CD8-positive, alpha-beta memory T cell (primary cell): ENCODE measurements at places on chromosomes 6 and 20. TPM values are rescaled to one million over a fixed set of nuclear protein-coding genes. Genes with fewer than 3 reads are reported as not detected.
A peak's percentile ranks its signal among the peaks of the same experiment; 100 is the strongest.

Gene GABRR2
- polyA plus RNA-seq = 0.16 TPM

Gene PSORS1C2
- not detected for polyA plus RNA-seq

DNA sequence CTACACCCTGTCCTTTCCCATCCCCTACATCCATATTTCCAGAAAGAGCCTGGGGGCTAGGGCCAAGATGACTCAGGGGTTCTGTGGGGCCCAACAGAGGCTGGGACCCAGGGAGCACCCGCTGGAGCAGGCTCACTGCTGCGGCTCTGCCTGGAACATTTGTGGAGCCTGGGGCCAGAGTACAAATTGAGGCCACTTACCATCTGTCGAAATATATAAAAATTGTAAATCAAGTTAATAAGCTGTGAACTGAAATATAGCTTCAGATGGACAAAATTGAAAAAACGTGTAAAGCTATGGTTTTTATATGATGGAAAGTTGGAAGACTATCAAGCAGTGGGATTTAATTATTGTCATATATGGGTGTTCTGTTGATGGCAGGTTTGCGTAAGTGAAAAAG, 82.9 kb upstream of the ATXN1 start:
- H3K36me3 ChIP-seq = no peaks in the 10 kb centered on the region
- H3K27ac ChIP-seq = no peak overlapping the region
- H3K4me1 ChIP-seq = no peaks in the 10 kb centered on the region
- no peaks in the 10 kb centered on the region for H3K27me3 ChIP-seq
- no peak overlapping the region for H3K4me3 ChIP-seq

GRCh38 chr6:119156757-119157505, 78.5 kb upstream of the FAM184A start:
- H3K36me3 ChIP-seq = no peaks in the 10 kb centered on the region
- no peak overlapping the region for H3K27ac ChIP-seq
- H3K27me3 ChIP-seq = no peaks in the 10 kb centered on the region
- no peak for DNase-seq
- no peak overlapping the region for H3K4me3 ChIP-seq
- no peaks in the 10 kb centered on the region for H3K4me1 ChIP-seq

DNA sequence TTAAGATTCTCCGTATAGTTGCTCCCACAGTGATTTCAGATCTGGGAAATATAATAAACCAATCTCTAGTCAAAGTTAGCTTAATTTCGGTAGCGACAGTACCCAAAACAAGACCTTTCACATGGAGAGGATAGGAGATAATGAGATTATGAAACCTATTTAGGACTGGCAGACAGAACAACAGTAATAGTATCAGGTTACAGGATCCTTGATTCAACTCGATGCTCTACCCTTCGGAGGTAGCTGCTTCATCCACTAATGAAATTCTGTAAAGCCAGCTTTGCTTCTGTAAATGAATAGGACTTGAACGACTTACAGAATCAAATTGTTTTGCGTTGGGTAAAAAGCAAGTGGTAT, 534 bp upstream of the AKIRIN2 start:
- H3K4me3 ChIP-seq = peak overlapping the region; percentile 82
- H3K36me3 ChIP-seq = no peaks in the 10 kb centered on the region
- H3K27me3 ChIP-seq = no peaks in the 10 kb centered on the region
- H3K4me1 ChIP-seq = peaks cover 5% of the 10 kb centered on the region
- H3K27ac ChIP-seq = peak overlapping the region; percentile 91

- peaks cover 40% of the 10 kb centered on the region for H3K4me1 ChIP-seq
- peak; percentile 46 for DNase-seq
- no peaks in the 10 kb centered on the region for H3K27me3 ChIP-seq
- H3K36me3 ChIP-seq = peaks cover 15% of the 10 kb centered on the region
These were observed 1.0 kb upstream of the YTHDF1 start for GRCh38 chr20:63216849-63217471.

DNA sequence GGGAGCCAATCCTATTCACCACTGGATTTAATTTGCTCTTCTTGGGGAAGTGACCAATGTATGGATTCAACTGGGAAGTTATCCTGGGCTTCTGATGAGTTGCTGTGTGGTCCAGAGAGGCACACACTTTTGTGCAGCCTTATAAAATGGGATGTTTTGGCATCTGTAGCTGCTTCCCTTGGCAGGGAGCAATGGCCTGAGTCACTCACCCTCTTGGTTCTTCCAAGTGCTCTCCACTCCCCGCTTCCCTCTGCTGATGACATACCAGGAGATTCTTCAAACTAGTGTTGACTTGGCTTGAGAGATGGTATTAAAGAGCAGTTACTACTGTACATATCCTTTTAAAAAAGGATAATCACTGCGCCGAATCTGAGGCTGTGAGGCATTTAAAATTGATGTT, 105.8 kb downstream of the JARID2 start:
- no peaks in the 10 kb centered on the region for H3K36me3 ChIP-seq
- H3K27ac ChIP-seq = no peak overlapping the region
- H3K4me1 ChIP-seq = peaks cover 37% of the 10 kb centered on the region
- no peaks in the 10 kb centered on the region for H3K27me3 ChIP-seq
- no peak for DNase-seq

DNA sequence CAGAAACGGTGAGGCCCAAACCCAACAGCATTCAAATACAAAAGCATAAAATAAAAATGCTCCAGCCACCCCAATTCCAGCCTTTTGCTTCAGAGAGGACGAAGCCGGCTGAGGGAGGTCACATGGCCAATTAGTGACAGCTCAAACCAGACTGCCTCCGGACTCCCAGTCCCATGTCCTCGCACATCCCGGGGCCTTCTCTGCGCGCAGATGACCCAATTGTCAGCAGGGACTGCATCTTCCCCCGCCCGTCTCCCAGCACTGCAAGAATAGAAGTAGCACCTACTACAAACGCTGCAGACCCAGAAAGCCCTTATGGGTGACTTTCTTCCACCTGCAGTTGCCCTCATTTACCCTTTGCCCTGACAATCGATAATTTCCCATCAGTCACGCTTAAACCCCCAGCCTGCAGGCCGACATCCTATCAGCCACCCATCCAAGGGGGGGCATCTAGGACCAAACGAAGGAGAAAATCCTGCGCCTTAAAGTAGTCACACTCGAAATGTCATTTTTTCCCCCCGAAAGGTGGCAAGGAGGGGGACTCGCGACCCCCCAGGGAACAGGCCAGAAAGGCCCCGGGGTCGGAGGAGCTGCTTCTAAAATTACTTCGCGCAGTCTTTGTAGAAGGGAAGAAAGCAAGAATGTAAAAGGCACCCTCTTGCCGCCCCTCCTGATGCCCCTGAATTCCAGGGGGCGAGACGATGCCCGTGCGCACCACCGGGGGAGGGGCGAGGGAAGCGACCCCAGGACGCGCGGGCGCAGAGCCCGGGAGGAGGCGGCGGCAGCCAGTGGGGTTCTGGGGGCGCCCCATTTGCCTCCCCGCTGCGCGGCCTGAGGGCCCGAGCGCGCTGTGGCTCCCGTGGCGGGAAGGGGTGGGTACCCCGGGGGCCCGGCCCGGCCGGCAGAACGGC, 792 bp downstream of the SLC23A2 start:
- H3K36me3 ChIP-seq = no peaks in the 10 kb centered on the region
- H3K4me1 ChIP-seq = peaks cover 17% of the 10 kb centered on the region
- H3K4me3 ChIP-seq = peak overlapping the region; percentile 89
- no peak for DNase-seq

DNA sequence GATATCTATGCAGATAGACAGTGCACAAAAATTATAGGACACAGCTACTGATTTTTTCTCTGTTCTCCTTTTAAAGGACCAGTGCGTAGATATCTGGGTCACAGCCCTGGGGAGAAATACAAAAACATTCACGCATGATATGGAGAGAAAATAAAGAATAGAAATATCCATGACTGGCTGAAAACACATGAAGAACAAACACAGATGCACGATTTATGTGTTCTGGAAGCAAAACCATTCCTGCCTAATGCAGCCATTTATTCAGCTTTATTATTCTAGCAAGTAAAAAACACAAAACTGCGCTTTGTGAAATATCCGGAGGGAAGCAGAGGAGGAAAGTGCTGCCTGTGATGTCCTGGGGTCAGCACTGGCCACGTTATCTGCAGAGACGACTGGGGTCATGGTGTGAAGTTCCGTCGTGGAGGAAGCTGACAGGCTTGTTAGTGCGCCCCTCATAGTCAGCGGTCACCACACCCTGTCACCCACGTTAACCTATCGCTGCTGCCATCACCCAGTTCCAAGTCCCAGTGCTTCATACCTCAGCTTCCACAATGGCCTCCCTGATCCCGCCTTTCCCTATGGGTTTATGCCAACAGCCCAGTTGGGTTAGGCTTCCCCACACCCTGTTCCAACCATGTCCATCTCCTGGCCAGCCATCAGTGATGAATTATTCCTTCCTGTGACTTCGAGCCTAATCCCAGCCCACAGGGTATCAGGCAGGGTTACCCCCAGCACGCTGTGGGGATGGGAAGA, 86.6 kb upstream of the RPS6KA2 start:
- H3K27ac ChIP-seq = no peak overlapping the region
- no peaks in the 10 kb centered on the region for H3K36me3 ChIP-seq
- no peaks in the 10 kb centered on the region for H3K27me3 ChIP-seq
- no peak for DNase-seq

GRCh38 chr6:12602342-12602741, 114.2 kb upstream of the PHACTR1 start:
- no peaks in the 10 kb centered on the region for H3K27me3 ChIP-seq
- no peak for DNase-seq
- H3K4me3 ChIP-seq = no peak overlapping the region

GRCh38 chr6:13260831-13261230, 67.5 kb downstream of the TBC1D7 start:
- no peaks in the 10 kb centered on the region for H3K4me1 ChIP-seq
- H3K27ac ChIP-seq = no peak overlapping the region
- H3K36me3 ChIP-seq = no peaks in the 10 kb centered on the region
- no peak overlapping the region for H3K4me3 ChIP-seq
- no peaks in the 10 kb centered on the region for H3K27me3 ChIP-seq

DNA sequence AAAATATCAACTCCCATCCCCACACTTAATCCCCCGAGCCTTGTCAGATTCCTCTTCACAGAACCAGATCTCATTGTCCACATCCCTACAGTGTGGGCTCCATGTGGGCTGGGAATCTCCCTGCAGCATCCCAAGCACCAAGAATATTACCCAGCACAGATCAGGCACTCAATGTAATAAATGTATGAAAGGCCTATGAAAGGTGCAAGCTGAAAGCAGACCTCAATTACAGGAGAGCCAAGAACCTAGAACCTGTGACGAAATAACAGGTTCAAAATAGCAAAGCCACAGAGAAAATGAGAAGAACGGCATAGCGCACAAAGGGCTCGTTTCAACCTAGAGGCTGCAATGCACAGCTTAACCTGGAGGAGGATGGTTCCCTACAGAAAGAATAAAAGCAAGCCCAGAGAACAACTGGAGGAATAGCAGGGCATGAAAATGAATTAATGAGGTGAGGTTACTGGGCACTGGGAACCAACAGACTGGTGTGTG, 3.1 kb downstream of the SLC23A2 start:
- no peak for DNase-seq
- no peaks in the 10 kb centered on the region for H3K36me3 ChIP-seq
- no peak overlapping the region for H3K4me3 ChIP-seq
- peaks cover 17% of the 10 kb centered on the region for H3K4me1 ChIP-seq
- no peak overlapping the region for H3K27ac ChIP-seq

DNA sequence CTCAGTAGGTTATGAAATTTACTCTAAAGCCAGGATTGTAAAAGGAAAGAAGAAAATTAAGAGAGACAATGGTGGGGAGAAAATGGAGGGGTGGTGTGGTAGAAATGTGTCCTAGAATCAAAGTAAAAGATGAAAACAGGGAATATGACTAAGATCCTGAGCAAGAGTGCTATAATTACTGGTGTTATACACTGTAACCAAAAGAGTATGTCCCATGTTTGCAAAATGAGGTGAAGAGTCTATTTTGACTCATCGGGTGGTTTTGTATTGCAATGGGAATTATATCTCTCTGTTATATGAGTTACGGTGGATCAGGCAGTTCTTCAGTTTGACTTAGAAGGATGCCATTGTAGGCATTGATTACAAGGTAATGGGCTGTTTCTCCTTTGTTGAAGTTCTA, 8.5 kb downstream of the L3MBTL3 start:
- H3K4me3 ChIP-seq = no peak overlapping the region
- no peak for DNase-seq
- H3K27ac ChIP-seq = no peak overlapping the region
- peaks cover 34% of the 10 kb centered on the region for H3K4me1 ChIP-seq

DNA sequence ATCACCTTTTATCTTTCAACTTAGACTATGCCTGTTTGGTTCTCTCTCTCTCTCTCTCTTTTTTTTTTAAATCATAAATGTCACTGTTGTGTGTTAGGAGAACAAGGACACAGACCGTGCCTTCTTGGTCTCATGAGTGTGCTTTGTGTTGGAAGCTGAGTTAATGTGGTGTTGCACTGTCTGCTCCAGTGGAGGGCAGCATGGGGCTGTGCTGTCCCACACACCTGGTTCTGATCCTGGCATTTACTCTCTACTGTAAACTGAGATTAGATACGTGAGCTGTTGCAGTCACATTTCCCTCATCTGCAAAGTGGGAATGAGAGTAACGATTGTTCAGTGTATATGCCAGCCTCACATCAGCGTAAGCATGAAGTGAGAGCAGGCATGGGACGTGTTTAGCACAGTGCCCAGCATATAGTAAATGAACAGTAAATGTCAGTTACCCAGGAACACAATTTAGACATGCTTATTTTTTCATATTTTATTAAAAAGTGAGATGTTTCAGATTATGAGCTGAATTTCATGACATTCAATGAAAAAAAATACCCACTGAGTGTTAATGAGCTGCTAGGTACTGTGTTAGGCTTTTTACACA, 161.1 kb downstream of the FARS2 start:
- H3K27ac ChIP-seq = no peak overlapping the region
- H3K4me3 ChIP-seq = no peak overlapping the region
- no peaks in the 10 kb centered on the region for H3K36me3 ChIP-seq
- no peak for DNase-seq
- H3K4me1 ChIP-seq = no peaks in the 10 kb centered on the region

- H3K27ac ChIP-seq = no peak overlapping the region
- no peaks in the 10 kb centered on the region for H3K27me3 ChIP-seq
- H3K36me3 ChIP-seq = no peaks in the 10 kb centered on the region
- no peaks in the 10 kb centered on the region for H3K4me1 ChIP-seq
- no peak for DNase-seq
- H3K4me3 ChIP-seq = no peak overlapping the region
These were observed 289.9 kb downstream of the CD109 start for GRCh38 chr6:73985891-73986290.

- no peaks in the 10 kb centered on the region for H3K36me3 ChIP-seq
- H3K27me3 ChIP-seq = no peaks in the 10 kb centered on the region
- no peak overlapping the region for H3K27ac ChIP-seq
- no peaks in the 10 kb centered on the region for H3K4me1 ChIP-seq
- no peak overlapping the region for H3K4me3 ChIP-seq
These were observed 252.4 kb downstream of the HDGFL1 start for GRCh38 chr6:22821664-22822320.

DNA sequence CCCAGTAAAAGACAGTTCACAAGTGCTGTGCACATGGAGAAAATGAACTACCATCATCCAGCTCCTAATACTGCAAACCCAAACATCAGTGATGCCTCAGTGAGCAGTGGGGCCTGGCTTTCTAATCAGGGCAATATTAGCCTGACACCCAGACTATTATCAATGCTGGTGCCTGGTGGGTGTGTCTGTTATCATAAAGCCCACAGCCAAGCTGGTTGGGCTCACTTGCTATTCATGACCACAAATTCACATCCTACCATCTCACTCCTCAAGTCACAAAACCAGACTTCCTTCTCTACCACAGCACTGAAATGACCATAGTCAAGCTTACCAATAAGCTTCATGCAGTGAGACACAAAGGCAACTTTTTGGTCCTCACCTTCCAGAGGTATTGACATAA, 180.8 kb upstream of the PLN start:
- no peaks in the 10 kb centered on the region for H3K4me1 ChIP-seq
- no peak overlapping the region for H3K4me3 ChIP-seq
- no peak overlapping the region for H3K27ac ChIP-seq

- peak overlapping the region; percentile 71 for H3K4me3 ChIP-seq
- peaks cover 24% of the 10 kb centered on the region for H3K4me1 ChIP-seq
- DNase-seq = no peak
- H3K27me3 ChIP-seq = no peaks in the 10 kb centered on the region
- H3K27ac ChIP-seq = peak overlapping the region; percentile 66
- H3K36me3 ChIP-seq = no peaks in the 10 kb centered on the region
These were observed 862 bp downstream of the C20orf96 start for GRCh38 chr20:289693-290083.
